Stimulated activated CD4-positive, alpha-beta T cell treated with anti-CD3 and anti-CD28 coated beads, Interleukin-4, amount 100 ng/mL, for 1 hour (primary cell): ENCODE measurements at places on chromosomes 4 and X.

- no peak for DNase-seq
Observed at GRCh38 chr4:56856656-56857055, 35.2 kb upstream of the SPINK2 start.

GRCh38 chr4:90960840-90961239 lies 833.6 kb downstream of the CCSER1 start:
- no peak for DNase-seq

DNA sequence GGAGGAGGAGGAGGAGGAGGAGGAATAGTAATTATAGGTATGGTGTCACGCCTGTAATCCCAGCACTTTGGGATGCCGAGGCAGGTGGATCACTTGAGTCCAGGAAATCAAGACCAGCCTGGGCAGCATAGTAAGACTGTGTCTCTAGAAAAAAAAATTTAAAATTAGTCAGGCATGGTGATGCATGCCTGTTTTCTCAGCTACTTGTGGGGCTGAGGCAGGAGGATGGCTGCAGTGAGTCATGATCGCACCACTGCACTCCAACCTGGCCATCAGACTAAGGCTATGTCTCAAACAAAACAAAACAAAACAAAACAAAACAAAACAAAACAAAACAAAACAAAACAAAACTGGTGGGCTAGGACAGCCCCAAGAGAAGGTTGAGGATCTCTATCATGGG lies 3.0 kb downstream of the STARD8 start:
- no peak for DNase-seq

DNA sequence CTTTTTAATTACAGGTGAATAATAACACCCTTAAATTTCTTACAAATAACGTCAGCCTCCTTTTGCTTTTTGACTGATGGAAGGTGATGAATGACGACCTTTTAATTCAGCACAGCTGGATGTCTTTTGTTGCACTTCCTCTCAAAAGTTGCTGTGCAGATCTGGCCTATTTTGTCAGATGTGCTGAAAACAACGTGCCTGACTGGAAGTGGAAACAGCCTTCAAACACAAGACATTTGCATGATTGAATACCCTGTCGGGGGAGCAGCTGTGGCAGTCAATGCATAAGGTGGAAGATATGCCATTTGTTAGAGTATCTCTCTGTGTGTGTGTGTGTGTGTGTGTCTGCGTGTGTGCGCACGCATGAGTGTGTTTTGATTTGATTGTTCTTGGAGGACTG lies 579.7 kb downstream of the SPRY1 start:
- DNase-seq, result no peak

DNA sequence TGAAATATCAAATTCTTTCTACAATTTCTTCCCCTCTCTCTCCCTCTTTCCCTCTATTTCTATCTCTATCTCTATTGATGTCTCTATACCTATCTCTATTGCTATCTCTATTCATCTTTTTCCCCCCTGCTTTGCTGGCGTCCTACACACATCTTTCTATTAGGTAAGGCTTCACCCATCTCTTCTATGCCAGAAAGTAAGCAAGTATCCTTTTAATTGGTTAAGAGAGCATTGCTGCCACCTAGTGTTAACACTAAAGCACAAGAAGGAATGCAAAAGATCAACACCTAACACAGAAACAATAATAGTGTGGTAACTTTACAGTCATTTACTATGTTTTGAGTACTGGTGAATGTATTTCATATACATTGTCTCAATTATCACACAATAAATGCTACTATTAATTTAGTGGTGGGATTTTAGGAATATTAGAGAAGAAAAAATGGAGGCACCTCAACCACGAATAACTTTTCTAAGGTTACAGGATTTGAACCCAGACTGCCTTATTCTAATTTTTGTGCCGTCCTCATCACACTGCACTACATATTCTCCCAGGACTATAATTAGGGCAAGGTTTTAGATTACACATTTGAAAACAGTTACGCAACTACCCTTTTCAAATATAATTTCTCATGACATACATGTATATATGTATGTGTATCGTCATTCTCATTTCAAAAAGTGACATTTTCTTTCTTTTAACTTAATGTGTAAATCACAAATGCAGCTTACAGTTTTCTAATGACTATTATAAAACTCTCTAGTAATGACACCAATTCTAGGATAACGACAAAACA lies 3.7 kb upstream of the C4orf36 start:
- no peak for DNase-seq

DNA sequence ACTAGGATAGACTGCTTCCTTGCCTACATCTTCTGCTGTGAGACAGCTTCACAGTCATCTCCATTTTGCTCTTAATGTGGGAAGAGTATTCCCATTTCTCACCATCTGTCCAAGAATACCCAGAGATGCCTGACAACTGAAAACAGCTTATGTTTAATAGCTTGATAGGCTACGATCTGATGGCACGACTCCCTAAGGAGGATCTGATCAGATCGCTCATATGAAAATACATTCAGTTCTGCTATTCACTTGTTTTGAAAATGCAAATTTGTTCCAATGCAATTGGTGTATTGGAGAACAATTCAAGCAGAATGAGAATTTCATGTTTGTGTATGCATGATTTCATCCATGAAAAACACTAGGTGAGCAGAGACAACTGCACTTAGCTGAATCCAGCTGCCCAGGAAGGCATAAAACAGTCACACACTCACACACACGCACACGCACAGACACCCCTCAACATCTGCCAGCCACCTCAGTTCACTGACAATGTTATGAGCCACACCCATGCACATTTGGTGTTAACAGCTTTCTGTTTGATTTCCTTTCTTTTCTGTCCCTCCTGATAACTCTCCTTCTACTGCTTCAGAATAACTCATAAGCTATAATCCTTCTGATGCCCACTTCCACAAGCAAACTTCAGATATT lies 29.6 kb downstream of the TRIML1 start:
- DNase-seq, result no peak

GRCh38 chr4:26058537-26058936 lies 144.5 kb downstream of the SMIM20 start:
- peak; percentile 51 for DNase-seq

GRCh38 chrX:44494357-44494756 lies 48.3 kb downstream of the FUNDC1 start:
- DNase-seq, result no peak
